Stimulated activated CD8-positive, alpha-beta memory T cell treated with anti-CD3 and anti-CD28 coated beads, Interleukin-2, amount 100 ng/mL, for 1 hour (primary cell): ENCODE measurements at places on chromosomes 5 and 9.

DNA sequence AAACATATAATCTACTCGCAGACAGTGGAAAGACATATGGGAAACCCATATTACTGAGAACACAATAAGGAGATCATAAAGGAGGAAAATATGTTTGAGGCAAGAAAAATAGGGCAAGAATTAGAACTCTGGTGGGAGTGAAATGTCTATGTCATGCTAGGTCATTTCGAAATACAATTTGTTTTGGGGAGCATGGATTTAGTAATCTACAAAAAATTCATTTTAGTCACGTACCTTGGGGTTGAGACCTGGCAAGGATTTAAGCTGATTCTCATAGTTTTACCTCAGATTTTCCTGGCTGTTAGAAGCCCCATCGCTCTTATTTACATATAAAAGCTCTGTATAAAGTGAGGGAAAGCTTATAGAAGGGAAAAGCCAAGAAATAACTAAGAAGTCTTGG, 11.5 kb upstream of the CSNK1G3 start:
- no peak for DNase-seq

DNA sequence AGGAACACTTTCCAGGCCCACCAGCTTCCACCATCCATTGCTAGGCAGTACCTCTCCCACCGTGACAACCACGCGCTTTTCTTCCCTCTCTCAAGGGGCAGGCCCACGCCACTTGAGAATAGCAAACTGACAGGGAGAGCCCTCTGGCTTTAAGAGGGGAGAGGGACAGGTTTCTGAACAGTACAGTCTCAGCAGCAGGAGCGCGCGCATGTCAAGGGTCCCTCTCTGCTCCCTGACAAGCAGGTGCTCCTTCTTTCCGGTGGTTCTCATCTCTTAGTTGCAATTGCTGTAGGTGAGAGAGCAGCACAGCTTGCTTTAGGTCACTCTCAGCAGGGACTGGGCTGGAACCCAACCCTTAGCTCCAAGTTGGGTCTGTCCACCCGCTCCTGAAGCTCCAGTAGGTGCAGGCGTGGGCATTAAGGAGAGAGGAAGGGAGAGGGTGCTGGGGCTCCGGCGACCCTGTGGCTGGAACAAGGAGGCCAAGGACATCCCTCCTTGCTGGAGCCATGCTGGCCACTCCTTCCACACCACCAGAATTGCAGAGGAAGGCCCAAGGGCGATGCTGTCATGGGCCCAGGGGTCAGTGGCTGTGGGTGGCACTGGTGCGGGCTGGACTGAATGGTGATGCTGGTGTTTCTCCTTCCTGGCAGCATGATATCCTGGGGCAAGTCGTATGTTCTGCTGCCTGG, 9.0 kb upstream of the PHF2 start:
- no peak for DNase-seq

GRCh38 chr9:16363073-16363781, 507.2 kb downstream of the BNC2 start:
- DNase-seq = no peak

DNA sequence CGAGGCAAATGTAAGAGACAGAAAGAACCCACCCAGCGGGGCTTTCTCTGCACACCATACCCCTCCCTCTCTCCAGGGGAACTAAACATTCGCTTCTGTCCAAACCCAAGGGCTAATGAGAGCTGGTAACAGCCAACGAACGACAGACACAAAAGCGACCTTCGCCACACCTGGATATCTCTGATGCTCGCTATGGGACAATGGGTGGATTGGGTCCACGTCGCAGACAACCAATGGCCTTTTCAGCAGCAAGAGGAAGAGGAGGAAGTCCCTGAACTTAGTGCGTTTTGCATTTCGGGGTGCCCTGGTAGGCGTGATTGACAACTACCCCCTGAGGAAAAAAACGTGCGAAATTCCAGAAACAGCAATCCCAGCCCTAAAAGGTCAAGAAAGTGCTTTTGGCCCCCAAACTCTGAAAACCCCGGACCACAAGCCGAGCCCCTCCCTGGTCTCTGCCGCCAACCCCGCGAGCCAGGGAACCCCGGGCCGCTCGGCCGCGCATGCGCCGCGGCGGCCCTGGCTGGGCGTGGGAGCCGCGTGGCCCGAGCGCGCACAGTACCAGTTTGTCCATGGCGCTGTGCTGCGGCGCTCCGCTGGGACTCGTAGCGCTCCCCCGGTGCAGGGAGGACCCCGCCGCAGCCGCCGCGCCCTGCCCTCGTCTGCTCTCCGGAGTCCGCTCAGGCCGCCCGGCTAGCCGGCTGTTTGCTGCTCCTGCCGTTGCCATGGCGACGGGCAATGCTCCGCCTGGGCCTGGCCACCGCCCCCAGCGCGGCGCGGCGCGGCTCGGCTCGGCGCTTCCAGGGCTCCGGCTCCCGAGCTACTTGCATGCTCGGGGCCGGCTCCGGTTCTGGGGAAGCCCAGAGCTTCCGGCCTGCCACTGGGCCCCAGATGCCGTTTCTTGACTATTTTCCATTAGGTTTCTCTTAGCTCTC, 66.9 kb upstream of the DNAH5 start:
- no peak for DNase-seq

DNA sequence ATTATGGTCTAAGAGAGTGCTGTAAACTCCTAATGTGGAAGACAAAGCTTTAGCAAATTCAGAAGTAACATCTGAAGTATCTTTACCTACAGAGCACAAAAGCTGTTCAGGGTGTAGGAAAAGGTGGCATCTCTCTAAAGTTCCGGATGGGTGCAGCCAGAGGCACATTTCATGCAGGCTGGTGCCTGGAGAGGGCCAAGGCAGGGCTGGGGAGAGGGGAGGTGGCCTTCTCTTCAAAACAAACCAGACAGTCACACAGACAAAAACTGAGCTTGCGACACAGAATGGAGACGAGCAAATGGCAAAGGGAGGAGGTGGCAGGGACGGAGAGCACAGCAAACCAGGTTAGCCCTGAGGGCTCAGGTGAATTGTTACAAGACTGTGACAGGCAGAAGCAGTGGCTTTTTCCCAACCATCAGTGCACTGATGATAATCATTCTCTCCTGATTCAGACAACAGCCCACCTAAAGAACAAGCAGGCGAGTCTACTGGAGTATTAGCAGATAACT, 121.5 kb upstream of the PCA3 start:
- DNase-seq = no peak

- no peak for DNase-seq
These were observed 35.8 kb downstream of the RASGEF1C start for GRCh38 chr5:180173198-180173544.

GRCh38 chr5:174798551-174798951, 74.2 kb downstream of the MSX2 start:
- no peak for DNase-seq

- DNase-seq = no peak
These were observed 517.3 kb upstream of the RORB start for GRCh38 chr9:73979894-73980264.

DNA sequence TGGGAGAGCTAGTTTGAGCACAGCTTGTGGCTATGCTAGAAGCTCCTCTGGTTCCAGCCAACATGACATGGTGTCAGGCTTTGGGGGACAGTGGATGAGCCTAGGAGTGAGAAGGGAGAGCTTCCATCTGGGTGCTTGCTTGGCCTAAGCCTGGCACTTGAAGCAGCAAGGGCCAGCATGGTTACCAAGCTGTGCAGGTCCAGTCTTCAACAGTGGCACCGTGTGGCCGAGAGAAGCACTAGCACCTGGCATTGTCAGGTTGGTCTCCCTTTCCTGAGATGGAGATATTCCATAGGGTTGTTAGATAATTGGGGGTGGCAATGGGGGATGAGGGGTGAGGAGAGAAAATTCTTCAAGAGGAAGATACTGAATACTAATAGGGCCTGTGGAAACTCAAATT, 261.9 kb downstream of the PBX3 start:
- no peak for DNase-seq

- no peak for DNase-seq
These were observed 73.2 kb downstream of the PGM5 start for GRCh38 chr9:68429631-68430030.

GRCh38 chr5:154191467-154192261, 1.1 kb downstream of the GALNT10 start:
- no peak for DNase-seq

DNA sequence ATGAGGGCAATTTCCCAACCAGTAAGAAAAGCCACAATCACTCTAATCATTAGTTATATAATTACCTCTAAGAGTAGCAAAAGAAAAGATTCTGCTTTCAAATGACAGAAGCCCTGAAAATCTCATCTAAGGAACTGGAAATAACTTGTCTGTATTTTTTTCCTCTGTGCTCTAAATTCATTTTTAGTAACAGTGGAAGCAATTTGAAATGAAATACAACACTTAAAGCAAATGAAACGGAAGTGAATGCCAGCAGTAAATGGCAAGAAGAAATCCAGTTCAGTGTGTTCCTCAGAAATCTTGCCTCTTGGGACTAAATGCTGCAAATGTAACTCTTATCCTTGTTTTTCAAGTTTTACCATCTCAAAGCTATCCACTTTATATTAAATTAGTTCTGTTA, 294.9 kb downstream of the TAF11L14 start:
- DNase-seq = no peak

- DNase-seq = no peak
These were observed 19.7 kb downstream of the HMGXB3 start for GRCh38 chr5:150020249-150020648.

DNA sequence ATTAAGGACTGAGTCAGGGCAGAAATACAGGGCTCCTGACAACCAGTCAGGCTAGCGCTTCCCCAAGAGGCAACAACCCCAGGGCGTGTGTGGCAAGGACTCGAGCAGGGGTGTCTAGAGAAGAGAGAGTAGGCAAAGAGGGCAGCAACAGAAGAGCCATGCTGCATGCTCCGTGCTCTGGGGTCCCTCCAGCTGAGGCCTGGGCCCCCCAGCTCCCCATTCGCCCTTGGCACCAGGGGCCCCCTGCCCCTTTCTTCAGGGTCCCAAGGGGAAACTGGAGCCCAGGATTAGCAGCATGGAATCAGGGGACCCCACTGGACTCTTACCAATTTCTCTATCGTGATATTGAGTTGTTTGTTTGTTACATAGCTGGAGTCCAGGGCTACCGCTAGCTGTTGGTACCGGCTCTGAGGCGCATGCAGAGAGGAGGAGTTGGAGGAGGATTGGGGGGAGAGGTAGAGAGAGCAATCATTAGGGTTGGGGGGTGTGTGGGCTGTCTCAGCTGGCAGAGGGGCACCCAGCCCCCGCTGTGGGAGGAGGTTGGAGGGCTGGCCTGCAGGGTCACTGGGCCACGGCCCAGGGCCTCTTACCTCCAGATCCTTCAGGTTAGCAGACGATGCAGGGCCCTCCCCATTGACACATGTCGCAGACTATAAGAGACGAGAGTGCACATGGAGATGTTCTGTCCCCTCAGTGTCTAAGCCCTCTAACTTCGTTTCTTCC, 8.8 kb downstream of the GOLGA2 start:
- DNase-seq = no peak

DNA sequence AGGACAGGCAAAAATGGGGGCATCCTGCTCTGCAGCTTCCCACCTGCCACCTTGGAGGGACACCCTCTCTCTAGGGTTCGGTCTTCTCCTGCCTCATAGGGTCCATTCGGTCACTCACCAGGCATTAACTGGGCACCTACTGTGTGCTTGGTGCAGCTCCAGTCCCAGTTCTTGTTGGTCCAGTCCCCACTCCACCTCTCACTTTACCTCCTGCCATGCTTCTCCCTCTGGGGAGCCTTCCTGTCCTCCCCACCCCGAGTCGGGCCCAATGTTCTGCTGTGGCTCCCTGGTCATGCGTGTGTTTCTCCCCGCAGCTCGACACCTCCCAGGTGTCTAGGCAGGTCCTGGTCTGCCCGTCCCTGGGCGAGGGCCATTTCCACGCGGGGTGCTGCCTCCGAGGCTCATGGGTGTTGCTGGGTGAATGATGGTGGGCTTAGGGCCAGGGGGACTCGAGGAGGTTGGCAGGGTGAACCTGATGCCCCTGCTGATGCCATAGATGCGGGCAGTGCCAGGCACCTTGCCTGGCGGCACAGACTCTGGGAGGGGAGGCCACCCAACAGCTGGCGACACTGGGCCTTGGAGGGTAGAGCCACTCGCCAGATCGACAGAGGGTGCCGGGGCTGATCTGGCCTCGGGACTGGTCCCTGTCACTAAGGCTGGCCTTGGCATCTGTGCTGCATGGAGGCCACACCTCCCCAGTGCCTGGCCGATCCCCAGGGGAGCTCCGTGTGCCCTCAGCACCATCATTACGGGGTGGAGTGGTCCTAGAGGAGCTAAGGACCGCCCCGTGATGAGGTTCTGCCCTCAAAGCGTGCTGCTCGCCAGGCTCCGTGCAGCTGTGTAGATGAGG, 66.0 kb upstream of the RNU6ATAC start:
- DNase-seq = no peak

GRCh38 chr9:6639622-6640021, 5.9 kb downstream of the GLDC start:
- DNase-seq = no peak

DNA sequence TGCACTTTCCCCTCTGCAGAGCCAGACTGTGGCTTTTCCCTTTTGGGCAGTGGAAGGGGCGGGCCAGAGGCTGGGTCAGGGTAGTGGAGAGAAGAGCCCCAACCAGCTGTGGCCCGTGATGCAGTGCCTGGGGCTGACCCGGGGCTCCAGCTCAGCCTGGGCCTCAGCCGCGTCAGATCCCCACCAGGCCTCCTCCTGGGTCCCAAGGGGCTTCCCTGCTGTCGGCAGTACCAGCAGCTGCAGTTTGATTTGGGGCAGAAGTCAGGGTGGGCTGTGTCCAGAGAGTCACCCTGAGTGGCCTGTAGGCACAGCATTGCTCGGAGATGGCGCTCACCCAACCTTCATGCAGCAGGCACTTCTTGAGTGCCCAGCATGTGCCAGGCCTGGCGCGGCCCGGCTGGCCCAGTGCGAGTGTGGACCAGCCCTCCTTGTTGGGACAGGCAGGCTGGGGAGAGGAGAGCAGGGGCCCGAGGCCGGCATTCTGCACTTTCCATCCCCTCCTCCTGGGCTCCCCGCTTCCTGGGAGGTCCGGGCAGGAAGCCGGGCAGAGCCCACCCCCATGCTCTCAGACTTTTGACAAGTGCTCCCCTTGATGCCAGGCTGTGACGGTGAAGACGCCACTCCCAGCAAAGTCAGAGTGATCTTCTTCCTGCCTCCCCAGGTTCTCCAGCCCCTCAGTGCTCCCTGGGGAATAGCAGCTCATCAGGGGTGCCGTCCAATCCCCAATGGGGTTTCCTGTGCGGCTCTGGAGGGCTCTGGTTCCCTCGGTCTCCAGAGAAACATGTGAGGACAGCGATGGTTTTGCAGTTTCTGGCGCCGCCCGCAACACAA, 88.3 kb upstream of the COL5A1 start:
- DNase-seq = no peak

- DNase-seq = no peak
These were observed 234.8 kb upstream of the WWC1 start for GRCh38 chr5:168056499-168057182.

- DNase-seq = no peak
These were observed 2.7 kb downstream of the CDC14B start for GRCh38 chr9:96616817-96617438.

GRCh38 chr5:81233080-81233634, at the start of gene CKMT2:
CKMT2 (plus strand) TSS chr5:81233322; CDS start chr5:81251133, 17,811 bp downstream.
- DNase-seq = no peak

DNA sequence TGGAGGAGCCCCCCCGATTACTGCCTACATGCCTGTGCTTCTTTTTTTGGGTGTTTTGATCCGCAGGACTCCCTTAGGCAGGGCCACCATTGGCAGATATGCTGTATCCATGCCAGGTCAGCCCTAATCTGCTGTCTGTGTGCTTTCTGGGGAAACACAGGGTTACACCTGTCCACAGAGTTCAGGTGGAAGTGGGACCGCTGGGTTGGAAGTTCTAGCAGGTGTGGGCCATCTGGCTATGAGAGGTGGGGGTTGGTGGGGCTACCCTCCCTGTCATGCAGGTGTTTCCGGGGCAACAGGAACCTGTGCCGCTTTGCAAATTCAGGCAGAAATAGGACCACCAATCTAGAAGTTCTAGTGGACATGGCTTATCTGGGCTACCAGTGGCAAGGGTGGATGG, 17.0 kb downstream of the IFNE start:
- no peak for DNase-seq

GRCh38 chr9:74681906-74682305, 184.8 kb downstream of the RORB start:
- DNase-seq = no peak
